Activated CD4-positive, alpha-beta T cell treated with anti-CD3 and anti-CD28 coated beads for 24 hours (primary cell): ENCODE measurements at places on chromosomes 2 and 18.

GRCh38 chr18:361941-362310, 94.1 kb upstream of the THOC1 start:
- DNase-seq: no peak

GRCh38 chr2:231679908-231680284, 28.4 kb upstream of the PTMA start:
- no peak for DNase-seq

GRCh38 chr18:25190472-25190871, 161.5 kb downstream of the ZNF521 start:
- DNase-seq: no peak

- DNase-seq: no peak
Measured at GRCh38 chr2:205386109-205386508, 296.2 kb upstream of the NRP2 start.

- DNase-seq: no peak
Measured at GRCh38 chr2:119449521-119449920, 17.9 kb downstream of the TMEM37 start.

GRCh38 chr2:137802038-137802437, 162.2 kb upstream of the HNMT start:
- DNase-seq: no peak

GRCh38 chr2:129008055-129008880, 689.6 kb upstream of the HS6ST1 start:
- no peak for DNase-seq

- DNase-seq: no peak
Measured at GRCh38 chr2:70369082-70369481, 67.2 kb upstream of the FAM136A start.

- DNase-seq: no peak
Measured at GRCh38 chr2:167424221-167424620, 535.9 kb downstream of the XIRP2 start.

- peak; percentile 15 for DNase-seq
Measured at GRCh38 chr2:230602562-230603230, 109.9 kb upstream of the CAB39 start.

DNA sequence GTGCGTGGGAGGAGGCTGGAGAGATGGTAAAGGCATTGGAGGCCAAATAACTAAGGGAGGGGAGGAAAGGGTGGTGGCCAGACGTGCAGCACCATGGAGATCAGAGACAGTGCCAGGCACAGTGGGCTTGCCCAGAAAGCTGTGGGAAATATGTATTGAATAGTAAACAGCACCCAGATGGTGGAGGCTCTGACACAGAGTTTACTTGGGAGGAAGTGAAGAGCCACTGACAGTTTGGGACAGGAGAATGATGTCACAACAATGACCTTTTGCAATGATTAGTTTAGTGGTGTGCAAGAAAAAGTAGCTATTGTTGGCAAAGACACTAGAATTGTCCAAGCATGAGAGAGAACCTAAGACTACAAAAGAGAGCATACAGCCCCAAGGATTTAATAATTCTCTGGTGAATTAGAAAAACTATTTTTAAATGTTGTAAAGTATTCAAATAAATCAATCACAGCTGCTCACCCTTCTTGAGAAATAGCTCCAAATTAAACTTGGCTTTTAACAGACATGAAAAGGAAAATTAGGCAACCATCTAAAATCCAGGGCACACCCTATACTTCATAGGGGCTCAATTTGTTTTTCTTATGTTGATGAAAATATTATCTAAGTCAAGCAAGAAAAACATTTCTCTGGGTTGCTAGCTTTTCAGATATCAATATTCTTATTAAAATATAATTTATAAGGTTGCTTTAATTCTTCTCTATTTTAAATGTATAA, 458.7 kb upstream of the HNRNPA3 start:
- DNase-seq: no peak

DNA sequence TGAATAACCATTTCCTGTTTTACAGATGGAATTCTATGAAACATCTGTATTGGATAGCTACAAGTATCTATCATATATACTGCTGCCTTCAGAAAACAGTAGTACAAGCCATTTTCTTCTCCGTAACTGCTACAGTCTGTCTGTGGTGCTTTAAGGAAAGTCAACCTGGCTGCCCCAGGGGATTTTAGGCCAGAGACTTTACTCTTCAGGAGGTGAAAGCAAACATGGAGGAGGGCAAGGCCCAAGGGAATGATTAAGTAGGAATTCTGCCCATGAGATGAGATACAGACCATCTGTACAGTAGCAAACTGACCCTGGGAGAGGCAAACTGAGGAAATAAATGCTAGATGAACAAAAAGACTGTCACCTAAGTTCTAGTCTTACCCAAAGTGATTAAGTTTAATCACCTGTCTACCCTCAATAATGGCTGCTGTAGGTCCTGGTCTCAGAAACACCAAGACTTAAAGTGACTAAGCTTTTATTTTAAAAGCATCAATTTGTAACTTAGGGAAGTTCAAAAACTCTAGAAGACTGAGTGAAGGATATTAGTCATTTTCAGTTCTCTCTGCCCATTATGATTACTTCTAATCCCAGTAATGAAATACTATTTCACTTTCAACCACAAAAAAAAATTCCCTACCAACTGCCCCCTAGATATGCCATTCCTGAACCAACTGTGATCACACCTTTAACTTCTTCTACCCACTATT, 14.8 kb downstream of the MBD2 start:
- no peak for DNase-seq

DNA sequence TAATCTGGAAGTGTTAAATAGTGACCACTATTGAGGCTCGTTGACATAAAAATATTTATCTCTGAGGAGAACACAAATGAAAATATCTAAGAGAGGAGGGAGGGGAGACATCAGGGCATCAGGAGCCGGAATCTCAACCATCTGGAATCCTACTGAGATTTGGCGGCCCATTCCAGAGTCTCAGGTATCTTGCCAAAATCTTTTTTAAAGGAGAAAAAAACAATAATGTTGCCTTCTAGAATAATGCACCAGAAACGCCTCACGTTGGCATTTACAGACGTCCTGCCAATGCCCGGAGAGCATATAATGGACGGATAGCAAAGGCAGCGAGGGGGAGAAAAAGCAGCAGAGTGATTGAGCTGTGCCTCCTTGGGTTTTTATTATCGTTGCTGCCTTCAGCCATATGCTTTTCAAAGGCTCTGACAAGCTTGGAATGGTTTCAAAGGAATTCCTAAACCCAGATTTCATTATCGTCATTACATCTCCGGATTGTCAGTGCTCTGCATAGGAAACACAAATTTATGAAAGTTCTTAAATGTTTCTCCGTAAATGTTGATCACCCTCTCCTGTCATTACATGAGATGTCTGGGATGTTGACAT, 30.9 kb upstream of the EGR4 start:
- DNase-seq: no peak

DNA sequence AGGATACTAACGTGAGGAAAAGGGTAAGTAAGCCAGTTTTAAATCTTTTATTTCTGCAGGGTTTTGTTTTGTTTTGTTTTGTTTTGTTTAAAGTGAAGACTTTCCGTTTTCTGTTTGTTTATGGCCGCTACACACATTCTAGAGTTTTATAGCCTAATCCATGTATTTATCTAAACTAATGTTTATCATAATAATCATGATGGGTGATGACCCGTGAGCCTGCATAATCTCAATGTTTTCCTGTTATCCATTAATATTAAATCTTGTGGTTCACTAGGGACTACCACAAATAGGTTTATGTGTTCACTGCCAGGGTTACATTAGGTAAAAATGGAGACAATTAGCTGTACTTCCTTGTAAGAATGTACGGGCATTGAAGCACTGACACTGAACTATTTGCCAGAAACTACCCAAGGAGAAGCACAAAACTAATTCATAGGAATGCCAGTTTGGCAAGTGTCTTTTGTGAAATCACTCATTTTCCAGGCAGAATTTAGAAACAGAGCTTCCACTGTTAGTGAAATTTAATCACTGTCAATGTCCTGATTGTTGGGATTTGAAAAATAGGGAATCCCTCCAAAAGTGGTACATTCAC, 574.8 kb downstream of the LRP1B start:
- no peak for DNase-seq

DNA sequence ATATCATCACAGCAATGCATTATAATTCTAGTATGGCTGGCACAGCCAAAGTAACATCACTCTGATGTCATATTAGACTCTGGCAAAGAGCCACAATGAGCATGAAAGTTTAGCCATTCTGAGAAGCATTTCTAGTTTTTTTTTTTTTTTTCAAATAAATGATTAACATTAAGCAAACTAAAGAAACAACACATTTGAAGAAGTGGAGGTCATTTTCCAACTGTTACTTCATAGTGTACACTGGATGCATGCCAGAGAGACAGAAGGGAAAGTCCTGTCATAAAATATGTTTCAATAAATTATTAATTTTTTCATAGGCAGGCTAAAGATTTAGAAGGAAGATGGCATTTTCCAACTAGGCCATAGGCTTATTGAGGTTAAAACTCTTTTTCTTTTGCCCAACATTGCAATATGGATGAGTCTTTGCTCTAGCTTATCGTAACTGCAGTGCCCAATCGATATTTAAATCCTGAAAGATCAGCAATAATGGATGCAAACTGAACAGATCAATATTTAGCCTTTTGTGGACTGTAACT, 1630.4 kb upstream of the ACVR2A start:
- no peak for DNase-seq

DNA sequence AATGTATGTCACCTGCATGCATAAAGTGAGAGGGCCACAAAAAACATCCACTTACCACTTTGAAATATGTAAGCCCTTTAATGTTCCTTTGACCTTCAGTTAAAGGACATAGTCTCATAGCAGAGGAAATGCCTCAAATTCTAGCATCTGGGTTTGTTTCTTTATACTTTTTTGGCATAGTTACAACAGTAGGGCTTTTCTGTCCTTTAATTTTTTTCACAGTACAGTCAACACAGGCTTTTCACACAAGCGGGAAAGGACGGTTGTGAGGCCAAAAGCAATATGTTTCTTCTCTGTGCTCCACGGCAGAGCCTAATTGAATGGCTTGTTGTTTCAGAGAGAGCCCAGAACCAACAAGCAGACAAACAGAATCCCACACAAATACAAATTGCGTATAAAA, 57.6 kb downstream of the CRIM1 start:
- no peak for DNase-seq

DNA sequence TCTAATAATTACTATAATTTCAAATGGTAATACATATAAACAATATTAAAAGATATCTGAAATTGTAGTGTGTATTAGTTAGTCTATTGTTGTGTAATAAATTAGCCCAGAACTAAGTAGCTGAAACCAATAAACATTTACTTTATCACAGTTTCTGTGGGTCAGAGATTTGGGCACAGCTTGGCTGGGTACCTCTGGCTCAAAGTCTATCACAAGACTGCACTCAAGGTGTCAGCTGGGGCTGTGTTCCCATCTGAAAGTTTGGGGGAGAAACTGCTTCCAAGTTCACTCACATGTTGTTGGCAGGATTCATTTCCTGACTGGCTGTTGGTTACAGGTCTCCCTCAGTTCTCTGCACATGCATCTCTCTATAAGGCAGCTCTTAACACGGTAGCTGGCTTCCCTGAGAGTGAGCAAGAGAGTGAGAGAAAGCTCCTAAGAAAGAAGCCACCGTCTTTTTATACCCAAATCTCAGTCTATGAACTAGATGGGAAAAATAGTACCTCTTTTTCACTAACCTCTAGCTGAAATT, 25.6 kb upstream of the WIPF1 start:
- DNase-seq: no peak

DNA sequence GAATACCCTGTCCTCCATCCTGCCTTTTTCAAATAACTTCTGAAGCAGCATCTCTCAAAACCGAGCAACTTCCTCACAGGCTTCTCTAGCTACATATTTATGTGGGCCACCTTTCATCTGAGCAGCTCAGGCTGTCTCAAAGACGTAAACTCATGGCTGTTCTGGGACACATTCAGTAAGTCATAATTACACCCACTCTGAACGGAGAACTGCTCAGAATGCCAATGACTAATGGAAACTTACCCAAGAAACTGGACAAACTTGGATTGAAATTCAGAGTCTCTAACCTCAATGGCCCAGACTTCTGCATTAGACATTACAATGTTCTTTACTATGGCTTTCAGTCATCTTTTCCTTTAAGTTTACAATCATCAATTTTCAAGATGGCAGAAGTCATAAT, 145.2 kb downstream of the RAD51AP2 start:
- DNase-seq: no peak

DNA sequence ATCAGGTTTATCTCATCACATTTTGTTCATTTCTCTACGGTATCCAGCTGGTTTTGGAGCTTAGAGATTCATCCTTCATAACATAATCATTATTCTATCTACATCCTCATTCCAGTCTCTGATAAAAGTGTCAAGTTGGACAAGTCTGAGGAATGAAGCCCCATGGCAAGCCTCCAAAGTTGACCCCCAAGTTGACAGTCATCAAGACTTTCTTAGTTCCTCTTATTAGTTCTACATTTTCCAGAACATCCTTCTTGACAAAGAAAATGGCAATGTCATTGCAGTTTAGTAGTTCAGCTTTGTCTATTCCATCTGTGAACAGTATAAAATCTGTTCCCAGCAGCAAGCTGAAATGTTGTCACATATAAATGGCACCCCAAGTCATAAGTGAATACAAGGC, 4.5 kb upstream of the TMSB10 start:
- no peak for DNase-seq

DNA sequence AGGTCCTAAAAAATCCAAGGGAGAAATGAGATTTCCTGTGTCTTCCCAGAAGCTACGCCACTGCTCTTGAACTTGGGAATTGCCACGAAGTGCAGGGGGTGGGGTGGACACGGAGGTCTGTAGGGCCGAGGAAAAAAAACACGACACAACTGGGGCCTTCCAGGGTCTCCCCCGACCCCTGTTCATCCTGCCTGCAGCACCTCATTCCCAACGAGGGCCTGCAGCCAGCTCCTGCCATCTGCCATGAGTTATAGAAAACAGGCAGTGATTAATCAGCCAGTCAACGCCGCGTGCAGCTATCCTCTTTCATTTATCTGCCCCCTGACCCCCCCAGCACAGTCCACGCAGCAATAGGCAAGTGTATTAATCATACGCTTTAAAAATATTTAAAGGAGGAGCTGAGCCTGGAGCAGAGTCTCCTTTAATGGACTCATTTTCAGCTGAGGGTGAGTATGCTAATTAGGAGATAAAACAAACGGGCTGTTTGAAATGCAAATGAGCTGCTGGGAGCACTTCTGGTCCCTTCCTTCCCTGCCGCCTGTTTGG, 209.9 kb downstream of the TFCP2L1 start:
- DNase-seq: no peak

DNA sequence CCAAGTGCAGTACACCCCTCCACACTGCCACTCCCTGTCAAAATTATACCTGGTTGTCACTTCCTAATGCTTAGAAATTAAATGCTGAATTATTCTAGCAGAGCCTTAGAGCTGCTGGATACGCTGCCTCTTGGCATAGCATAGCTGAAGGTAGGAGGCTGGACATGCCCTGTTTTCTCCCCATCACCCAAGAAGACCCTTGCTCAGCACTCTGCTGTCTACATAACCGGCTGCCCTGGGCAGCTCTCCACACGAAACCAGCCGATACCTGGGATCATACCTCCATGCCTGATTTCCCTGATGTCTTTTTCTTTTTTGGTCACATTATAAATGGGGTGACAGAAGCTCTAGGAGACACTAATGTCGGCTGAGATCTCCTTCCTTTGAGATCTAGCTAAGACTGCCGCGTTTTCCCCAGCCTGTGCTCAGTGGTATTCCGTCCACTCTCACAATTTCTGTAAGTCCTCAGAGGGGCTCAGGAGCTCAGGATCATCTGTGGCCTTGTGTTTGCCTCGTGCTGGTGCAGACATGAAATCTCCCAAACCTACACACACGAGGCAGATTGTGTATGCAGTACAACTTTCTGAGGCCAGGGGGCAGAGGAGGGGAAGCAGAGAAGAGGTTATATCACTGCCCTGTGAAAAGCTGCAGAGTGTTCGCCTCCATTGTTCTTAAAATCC, 13.5 kb upstream of the ZAP70 start:
- peak; percentile 47 for DNase-seq
